ENCODE measurements at places on chromosomes 16 and 17.
A peak's percentile ranks its signal among the peaks of the same experiment; 100 is the strongest.

GRCh38 chr17:59420901-59421300 lies 89.4 kb downstream of the YPEL2 start:
- no peak for DNase-seq

DNA sequence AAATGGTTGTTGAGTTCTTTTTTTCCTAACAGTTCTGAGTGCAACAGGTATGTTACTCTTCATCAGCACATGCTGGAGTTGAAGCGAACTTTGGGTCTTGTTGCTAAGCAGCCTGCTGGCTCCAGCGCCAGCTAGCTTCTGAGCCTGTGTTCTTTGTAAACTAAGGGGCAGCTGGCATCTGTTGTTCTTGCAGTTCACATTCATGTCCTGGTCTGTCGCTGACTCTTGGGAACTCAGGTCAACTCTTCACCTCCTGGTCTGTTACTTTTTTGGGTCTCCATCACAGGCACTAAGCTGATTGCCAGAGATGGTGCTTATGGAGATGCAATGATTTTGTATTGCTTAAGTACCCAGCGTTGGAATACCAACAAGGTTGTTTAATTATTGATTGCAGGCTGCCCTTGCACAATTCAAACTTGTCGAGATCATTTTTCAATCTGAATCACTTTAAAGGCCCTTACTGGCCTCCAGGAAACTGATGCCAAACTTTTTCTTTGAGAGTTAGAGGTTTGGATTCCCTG lies 40.9 kb downstream of the USP10 start:
- peak; percentile 4 for DNase-seq

- DNase-seq = no peak
Measured at GRCh38 chr16:74999219-74999608, 390 bp downstream of the ZNRF1 start.

DNA sequence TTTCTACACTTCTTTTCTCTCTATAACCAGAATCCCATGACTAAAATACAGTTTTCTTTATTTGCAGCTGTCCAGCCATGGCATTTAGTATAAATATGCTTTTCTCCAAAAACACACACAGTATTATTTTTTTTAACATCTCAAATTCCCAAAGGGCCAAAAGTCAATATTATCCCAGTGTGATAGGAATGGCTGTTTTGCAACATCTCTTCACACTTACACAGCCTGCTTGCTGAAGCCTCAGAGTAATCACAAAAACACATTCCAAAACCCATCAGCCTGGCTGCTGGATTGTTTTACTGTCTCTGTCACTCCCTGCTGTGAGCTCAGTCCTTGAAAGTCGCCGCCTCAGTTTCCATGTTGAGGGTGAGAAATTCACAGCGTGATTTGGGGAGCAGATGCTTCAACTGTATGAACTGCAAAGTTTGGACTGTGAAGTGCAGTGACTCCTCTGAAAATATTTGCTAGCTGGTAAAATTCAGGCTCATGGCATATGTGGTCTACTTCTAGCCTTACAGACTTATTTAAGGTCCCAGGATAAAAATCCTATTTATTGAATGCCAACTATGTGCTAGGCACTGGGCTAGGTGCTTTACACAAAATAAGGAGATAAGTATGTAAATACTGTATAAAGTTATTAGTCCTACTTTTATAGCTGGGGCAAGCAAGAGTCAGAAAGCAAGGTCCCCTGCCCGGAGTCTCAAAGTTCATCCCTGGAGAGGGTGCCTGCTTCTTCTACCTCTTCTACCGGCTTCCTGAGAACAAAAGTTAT lies 116.5 kb downstream of the SOCS1 start:
- no peak for DNase-seq

DNA sequence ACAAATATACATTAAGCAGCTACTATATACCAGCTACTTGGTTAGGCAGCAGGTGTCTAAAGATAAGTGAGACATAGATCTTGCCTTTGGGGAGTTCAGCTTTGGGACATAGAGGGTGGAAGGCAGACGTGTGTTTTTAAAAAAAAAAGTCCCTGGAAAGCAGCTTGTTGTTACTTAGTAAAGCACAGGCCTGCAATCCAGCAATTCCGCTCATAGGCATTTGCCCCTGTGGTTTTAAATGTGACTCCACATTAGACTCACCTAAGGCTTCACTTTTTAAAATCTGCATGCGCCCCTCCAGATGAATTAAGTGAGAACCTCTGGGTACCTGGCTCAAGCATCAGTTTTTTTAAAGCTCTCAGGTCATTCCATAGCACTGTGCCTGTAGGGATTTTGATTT lies 7.2 kb upstream of the MLYCD start:
- no peak for DNase-seq

DNA sequence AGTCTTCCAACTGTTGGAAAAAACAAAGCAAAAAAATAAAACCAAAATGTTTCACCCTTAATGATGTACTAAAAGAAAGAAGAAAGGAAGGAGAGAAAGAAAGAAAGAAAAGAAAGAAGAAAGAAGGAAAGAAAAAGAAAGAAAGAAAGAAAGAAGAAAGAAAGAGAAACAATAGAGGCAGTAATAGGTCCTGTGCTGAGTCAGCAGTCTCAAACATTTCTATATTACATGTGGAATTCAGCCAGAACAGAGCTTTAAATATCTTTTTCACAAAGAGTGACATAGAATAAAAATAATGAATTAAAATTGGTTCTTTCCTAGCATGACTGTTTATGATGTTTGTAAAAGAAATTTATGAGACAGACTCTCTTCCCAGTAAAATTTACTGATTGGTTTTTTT lies 1135.3 kb upstream of the CDH8 start:
- DNase-seq = no peak

DNA sequence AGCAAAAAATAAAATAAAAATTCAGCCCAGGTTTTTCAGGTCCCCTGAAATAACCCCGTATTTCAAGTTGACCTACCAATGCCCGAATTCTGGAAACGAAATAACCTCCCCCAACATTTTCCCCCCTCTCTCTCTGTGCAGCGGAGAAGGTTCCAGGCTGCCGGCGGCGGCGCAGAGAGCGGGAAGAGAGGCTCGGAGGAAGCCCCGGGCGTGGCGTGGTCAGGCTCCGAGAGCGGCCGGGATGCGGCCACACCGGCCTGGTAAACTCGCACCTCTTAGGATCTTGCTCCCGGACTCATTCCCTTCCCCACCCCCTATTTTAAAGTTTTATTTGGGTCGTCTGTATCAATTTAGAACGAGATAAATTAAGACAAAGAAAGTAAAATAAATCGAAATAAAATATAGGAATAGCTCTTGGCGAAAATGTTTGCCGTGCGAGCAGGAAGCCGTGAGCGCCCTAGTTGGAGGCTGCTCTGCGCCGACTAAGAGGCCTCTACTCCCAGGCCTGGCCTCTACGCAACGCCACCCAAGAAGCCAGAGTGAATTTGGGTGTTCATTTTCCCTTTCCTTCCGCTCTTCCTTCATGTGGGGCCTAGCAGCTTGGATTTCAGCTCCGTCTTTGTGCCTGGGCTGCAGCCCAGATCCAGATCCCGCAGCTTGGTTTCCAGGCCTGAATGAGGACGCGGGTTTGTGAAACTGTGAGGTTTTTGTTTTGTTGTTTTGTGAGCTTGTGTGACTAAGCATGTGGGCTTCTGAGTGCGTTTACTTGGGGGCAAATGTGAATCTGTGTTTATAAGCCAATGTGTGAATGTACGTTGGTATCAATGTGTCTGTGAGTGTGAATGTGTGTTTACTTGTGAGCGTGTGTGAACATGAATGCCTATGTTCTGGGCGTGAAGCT lies 1.5 kb upstream of the HOXB6 start:
- DNase-seq = no peak

GRCh38 chr17:42675965-42676423 lies 800 bp downstream of the PLEKHH3 start:
- peak; percentile 65 for DNase-seq

Measured in NCI-H2081 (cell line).